CD4-positive, alpha-beta T cell treated with Interleukin-4 for 1 hour (primary cell): ENCODE measurements at places on chromosomes 2 and 18.

DNA sequence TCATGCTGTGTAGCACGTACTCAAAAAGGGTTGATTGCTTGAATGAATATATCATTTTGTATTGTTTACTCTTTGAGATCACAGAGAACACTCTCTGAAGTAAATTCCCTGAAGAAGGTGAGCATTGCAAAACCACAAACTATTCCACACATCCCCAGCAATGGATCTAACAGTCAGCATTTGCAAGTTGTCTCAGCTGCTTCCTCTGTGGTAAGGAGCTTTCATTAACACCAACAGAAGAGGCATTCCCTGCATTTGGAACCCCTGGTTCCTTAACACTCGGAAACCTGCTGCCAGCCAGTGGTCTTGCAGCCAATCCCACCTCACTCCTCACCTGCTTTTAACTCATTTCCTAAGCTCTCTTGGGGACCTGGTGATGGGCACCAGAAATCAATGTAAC, 108.4 kb downstream of the IRS1 start:
- DNase-seq, result no peak

GRCh38 chr2:138175066-138175465, 210.8 kb downstream of the HNMT start:
- no peak for DNase-seq

- DNase-seq, result no peak
Observed at GRCh38 chr2:236215761-236216333, 47.7 kb upstream of the GBX2 start.

- DNase-seq, result no peak
Observed at GRCh38 chr18:49201464-49201863, 250.7 kb upstream of the SMAD7 start.

DNA sequence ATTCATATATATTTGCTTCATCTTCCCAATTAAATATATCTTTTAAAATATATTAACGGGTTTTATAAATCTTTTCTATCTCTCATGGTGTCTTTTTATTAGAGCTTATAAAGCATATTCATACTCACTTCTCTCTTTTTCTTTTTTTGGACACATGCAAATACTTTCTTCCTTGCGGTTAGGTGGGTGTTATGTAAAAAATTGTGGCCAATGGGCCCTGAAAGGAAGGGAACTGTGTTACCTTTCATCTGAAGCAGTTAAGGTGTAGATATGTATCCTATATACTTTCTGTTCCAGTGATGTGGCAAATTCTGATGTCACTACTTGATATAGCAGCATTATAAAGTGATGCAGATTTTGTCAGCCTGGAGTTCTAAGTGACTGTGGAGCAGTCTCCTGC, 714.5 kb downstream of the PLCL1 start:
- no peak for DNase-seq

GRCh38 chr18:29003194-29003593, 826.3 kb upstream of the CDH2 start:
- no peak for DNase-seq

DNA sequence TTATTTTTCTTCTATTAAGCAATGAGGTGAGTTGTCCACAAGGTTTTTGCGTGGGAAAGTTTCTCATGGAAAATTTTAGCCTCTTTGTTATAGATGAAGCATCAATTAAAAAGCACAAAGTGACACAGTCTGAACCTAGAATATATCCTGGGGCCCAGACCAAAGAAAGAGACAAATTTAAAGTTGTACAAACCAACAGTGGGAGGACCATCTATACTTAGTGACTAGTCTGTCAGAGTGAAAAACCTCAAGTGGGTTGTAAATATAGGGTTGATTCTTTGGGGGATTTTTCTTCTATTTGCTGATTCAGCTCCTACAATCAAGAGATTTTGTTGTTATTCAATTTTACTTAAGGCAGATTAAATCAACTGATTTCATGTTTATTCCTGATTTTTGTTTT, 256.2 kb downstream of the SATB2 start:
- DNase-seq, result no peak

DNA sequence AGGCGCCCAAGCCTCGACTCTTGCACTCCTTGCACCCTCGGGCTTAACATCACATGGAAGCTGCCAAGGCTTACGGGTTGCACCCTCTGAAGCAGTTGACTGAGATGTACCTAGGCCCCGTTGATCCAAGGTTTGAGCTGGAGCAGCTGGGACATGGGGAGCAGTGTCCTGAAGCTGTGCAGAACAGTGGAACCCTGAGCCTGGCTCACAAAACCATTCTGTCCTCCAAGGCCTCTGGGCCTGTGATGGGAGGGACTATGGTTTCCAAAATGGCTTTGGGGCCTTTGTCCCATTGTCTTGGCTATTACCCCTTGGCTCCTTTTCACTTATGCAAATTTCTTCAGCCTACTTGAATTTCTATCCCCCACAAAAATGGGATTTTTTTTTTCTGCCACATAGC, 454.0 kb downstream of the PIK3C3 start:
- DNase-seq, result no peak

DNA sequence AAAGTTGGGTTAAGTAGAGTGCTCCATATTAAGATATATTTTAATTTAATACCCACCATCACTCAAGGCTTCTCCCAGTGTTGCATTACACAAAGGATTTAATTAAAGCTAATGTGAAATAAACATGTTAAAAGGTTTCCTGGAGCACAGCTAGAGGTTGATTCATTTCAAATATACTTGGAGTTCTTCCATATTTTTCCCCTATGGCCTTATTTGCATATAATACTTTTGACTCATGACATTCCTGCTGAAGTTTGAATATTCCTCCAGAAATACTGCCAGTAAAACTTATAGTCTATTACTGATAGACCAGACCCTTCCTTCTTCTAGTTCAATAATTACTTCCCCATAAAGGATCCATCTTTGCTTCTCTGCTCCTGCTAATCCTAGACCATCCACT, 227.5 kb downstream of the GULP1 start:
- DNase-seq, result no peak

DNA sequence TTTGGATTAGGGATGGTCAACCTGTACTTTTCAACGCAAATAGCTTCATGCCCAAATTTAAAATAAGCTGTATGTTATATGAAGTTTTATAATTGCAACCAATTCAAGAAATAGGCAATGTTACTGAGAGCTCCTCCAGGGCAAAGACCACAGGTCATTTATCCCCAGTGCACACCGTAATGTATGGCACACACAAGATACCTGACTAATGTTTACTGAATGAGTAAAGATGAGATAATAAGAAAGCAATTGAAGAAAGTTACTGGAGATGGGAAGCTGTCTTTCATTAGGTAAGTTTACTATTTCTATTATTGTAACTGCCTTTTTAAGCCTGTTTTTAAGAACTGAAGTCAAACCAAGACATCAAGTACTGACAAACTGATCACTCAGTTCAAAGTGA, 184.5 kb upstream of the VRK2 start:
- DNase-seq, result no peak

- no peak for DNase-seq
Observed at GRCh38 chr2:165474619-165475276, 5.2 kb downstream of the CSRNP3 start.

DNA sequence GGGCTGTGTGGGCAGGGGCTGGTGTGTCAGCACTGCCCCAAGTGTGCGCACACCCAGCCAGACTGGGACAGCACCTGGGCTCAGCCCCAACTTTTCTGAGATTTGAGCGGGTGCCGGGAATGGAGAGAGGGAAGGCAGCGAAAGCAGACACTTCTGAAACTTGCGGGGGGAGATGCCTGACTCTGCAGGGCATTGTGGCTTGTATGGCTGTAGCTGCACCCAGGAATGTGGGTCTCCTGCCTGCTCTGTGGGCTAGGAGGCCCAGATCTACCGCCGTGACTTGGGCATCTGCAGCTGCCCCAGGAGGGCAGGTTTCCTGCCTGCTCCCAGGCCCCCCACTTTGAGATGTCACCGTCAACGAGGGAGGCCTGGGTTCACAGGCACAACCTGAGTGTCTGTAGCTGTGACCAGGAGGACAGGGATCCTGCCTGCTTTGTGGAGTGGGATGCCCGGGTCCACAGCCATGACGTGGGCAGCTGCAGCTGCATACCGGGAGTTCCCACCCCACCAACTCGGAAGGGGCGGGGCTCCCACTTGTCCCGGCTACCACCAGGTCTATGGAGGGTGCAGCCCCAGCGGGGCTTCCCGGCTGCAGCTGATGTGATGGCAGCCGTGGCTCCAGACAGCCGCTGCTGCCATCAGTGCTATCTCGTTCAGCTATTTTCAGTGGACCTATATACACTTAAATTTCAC, 95.3 kb downstream of the DOK6 start:
- DNase-seq, result no peak

DNA sequence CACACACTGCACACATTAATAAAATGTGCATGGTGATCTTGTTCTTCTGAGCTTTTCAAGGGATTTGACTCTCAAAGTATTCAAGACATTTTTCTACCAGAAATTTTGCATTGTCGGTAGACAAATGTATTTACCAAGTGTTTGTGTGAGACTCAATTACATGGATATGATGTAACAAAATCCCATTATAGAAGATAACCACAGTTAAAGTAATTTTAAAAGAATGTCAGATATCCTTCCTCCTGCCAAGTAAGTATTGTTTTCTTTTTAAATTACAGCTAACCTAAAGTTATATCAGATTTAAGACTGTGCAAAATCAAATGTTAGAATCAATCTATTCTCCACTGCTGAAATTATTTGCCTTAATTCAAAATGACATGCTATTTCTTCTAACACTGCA, 1344.5 kb upstream of the CHAC2 start:
- DNase-seq, result no peak

GRCh38 chr18:51941999-51942398, 398.0 kb upstream of the DCC start:
- DNase-seq, result no peak

GRCh38 chr2:192286093-192286701, 91.5 kb upstream of the TMEFF2 start:
- DNase-seq, result no peak

DNA sequence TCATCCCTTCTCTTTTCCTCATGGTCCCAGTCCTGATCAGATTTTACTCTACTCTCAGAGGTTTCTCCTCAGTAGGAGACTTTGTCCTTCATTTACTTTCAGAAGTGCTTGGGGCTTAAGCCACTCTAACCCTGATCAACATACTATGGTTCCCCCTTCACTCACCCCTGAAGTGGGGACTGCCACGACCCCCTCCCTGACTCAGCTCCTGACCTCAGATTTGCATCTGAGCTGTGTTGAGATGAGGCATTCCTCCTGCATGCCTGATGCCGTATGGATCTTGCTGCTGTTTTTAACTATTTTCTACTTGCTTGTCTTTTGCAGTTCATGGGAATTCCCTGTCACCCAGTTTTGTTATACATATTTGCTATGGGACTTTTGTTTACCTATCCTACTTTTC, 306.7 kb upstream of the CHST9 start:
- no peak for DNase-seq

DNA sequence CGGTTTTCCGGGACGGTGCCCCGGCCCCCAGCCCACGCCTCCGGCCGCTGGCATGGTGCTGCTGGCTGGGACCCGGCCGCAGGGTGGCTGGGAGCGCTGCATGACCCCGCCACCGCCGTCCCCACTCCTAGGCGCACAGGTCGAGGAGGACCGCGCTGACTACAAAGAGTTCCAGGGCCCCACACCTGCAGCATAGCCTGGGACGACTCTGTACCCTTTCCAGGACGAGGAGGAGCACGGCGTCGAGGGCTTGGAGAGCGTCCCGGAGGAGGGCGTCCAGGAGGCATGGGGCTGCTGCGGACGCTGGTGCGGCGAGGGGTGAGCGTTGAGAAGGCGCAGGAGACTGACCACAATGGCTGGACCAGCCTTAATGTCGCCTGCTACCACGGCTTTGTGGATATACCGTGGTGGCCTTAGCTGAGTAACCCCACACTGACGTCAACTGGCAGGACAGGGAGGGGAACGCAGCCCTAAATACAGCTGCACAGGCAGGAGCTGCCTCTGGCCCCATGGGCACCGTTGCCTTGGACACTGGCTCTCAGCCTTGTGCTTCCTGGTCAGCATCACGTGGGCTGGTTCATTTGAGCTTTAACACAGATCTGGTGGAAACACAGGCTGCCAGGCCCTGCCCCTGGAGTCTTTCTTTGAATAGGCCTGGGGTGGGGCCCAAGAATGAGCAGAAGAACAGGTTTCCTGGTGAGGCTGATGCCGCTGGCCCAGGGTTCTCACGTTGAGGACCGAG, 40.9 kb upstream of the TRIM43B start:
- no peak for DNase-seq

GRCh38 chr2:60215386-60215901, 338.0 kb downstream of the BCL11A start:
- no peak for DNase-seq

- DNase-seq, result no peak
Observed at GRCh38 chr2:206721256-206721920, 3.2 kb upstream of the DYTN start.

- DNase-seq, result no peak
Observed at GRCh38 chr18:25097057-25097456, 254.9 kb downstream of the ZNF521 start.

DNA sequence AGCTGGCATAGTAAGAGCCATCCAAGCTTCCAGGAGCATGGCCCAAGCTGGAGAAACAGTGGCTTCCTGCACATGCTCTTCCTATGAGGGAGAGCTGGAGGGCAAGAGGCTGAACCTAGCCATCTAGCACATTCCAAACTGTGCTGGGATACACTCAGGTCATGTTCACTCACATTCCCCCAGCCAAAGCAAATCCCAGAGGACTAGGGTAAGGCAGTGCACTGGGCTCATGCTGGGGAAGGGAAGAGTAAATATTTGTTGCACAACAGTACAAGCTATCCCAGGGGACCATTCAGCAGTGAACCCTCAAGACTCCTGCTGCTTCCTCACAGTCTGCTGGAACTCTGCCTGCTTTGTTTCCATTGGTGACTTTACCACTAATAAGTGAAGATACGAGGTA, 20.7 kb upstream of the GYPC start:
- DNase-seq, result no peak

GRCh38 chr2:132747046-132747445, 77.0 kb upstream of the LYPD1 start:
- no peak for DNase-seq

GRCh38 chr2:76437564-76437963, 726.8 kb upstream of the GCFC2 start:
- DNase-seq, result no peak

- DNase-seq, result no peak
Observed at GRCh38 chr2:38720613-38721241, 30.4 kb downstream of the SRSF7 start.

- DNase-seq, result no peak
Observed at GRCh38 chr2:42035241-42035640, 12.6 kb upstream of the PKDCC start.

DNA sequence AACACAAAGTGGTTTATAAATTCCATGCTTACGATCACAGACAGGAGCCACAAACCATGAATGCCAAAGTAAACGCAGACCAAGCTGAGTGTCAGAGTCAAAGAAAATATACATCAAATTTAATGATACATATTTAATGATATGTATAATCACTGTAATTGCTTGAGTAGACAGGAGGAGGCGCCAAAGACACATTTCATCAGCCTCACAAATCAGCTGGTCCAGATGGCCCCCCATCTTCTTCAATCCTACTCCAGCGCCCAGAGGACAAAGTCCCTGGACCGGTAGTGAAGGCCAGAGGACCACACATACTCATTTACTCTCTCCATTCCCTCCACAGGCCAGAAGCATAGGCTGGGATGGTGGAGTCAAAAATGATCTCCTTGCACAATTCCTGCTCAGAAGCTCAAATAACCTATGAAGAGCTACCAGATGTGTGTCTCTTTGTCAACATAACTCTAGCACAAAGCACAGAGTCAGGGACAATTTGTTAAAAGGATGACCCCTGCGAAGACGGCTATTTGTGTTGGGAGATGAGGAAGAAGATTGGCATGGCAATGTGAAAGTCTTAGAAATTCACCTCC, 149.3 kb upstream of the PGAP1 start:
- no peak for DNase-seq

- DNase-seq, result no peak
Observed at GRCh38 chr2:37767959-37768925, 96.8 kb upstream of the CDC42EP3 start.
